ENCODE measurements at places on chromosomes 6 and 20. TPM values are rescaled to one million over a fixed set of nuclear protein-coding genes. Genes with fewer than 3 reads are reported as not detected.

The ERVFRD-1 gene
- total RNA-seq = not detected

The SLC2A10 gene
- 19.0 TPM for total RNA-seq

The CDK19 gene
- 5.5 TPM for total RNA-seq

The GPR63 gene
- total RNA-seq = 0.72 TPM

The BHLHE23 gene
- total RNA-seq = not detected

The LRRC1 gene
- 27.9 TPM for total RNA-seq

The CCM2L gene
- total RNA-seq = under 0.01 TPM

The EXOC2 gene
- total RNA-seq = 38.8 TPM

Measured in tracheal epithelial cell (primary cell).